ENCODE measurements at places on chromosomes 16 and 17.

GRCh38 chr17:9108146-9108545 lies 86.8 kb downstream of the NTN1 start:
- no peak for DNase-seq

DNA sequence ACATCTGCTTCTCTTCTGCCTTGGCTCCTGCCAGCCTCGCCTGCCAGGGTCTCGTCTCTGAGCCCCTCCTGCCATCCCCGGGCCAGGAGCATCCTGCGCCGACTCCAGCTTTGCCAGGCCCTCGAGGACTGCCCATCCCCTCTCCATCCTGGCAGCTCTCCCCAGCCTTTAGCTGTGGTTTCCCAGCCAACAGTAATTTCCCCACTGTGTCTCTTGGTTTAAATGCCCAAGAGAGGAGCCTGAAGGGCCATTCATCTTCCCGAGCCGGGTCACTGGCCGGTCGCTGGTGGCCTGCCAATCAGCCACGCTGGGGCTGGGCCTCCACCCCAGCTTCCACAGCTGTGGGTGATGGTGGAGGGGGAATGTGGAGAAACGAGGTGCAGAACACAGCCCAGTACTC lies 47.8 kb downstream of the MRC2 start:
- no peak for DNase-seq

- DNase-seq = no peak
Observed at GRCh38 chr16:85421338-85422195, 191.6 kb upstream of the GSE1 start.

DNA sequence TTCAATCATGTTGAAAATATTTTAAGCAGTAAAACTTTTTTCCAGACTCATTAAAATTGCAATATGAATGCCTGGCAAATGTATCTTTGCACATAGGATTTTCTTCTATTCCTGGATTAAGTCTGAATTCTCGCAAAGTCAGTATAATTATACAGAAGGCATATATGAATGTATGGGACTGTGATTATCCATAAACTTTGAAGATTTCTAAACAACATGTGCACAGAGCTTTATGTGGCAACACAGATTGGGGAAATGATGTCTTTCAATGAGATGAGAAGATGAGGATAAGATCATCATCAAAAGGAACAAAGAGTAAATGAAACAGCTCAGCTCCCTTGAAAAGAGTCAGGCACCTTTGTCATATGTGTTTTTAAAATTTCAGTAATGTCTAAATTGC lies 635.3 kb downstream of the CDH11 start:
- no peak for DNase-seq

DNA sequence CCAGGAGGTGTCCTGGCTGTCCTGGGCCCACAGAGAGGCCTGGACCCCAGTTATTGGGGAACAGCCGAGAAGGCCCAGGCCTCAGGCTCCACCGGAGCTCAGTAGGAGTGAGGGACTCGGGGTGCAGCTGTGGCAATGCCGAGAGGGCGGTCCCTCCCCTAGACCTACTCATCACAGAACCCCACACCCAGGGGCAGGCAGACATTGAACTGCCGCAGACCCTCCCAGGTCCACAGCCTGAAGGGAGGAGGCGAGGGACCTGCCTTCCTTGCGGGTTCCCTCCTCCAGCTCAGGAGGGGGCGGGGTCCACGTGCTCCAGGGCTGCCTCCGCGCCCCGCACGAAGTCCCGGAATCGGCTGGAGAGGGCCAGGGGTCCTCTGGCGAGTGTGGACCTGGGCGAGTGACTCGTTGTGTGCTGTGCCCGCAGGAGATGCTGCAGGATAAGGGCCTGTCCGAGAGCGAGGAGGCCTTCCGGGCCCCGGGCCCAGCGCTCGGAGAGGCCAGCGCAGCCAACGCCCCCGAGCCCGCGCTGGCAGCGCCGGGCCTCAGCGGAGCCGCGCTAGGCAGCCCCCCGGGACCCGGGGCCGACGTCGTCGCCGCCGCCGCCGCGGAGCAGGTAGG lies 3.9 kb downstream of the TBX4 start:
- DNase-seq = no peak

DNA sequence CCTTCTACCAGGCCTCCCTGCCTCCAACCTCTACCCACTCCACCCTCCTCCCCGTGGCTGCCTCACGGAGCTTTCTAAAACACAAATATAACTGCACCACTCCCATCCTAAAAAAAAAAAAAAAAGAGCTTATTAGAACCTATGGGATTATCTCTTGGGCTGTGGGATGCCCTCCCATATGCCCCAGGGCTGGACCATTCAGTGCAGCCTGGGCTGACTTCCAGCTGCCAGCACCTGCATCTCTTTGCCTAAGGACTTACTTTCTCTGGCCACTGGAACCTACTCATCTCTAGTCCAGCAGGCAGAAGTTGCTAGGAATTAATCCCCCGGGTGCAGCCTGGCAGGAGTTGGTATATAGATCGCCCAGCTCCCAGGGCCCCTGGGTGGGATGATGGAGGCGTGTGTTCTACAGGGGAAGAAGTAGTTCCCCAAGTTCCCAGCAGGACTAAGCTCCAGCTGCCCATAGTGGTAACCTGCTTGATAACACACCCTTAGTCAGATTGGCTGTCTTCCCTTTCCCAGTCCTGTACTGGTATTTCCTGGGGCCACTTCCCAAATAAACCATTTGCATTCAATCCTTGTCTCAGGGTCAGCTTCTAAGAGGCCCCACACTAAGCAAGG lies 10.3 kb downstream of the MPP3 start:
- no peak for DNase-seq

GRCh38 chr16:81486540-81487061 lies 42.0 kb downstream of the CMIP start:
- DNase-seq = no peak
